ENCODE measurements at places on chromosomes 7 and 10.
A peak's percentile ranks its signal among the peaks of the same experiment; 100 is the strongest.

DNA sequence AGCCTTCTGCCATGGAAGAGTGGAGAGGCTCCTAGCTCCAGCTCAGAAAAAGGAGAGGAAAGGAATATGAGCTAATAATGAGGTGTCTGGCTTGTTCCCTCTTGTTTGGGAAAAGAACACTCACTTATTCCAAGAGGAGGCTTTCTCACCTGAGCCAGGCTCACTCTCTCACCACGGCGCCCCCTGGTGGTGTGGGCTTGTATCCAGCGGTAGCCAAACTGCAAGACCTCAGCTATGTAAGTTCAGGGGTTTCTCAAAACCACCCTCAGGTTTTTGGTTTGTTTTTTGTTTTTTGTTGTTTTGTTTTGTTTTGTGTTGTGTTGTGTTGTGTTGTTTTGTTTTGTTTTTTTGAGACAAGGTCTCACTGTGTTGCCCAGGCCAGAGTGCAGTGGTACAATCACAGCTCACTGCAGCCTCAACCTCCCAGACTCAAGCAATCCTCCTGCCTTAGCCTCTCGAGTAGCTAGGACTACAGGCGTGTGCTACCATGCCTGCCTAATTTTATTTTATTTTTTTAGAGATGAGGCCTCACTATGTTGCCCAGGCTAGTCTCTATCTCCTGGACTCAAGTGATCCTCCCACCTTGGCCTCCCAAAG, 124.0 kb downstream of the TMEM130 start:
- peak; percentile 13 for DNase-seq

DNA sequence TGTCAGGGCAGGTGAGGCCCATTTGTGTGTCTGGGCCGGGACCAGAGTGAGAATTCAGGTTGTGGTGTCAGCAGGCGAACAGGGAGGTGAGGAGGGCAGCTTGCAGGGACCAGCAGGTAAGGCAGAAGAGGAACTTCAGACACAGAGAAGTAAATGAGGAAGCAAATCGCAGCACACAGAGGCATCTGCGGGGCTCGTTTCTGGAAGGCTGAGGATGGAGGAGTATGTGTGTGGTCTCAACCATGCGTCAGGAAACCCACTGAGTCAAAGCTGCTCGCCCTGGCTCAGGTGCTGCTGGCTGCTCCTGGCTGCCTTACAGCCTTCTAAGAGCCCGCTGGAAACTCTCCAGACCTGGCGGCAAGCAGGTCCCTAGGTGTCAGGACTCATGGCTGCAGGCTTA, 26.9 kb upstream of the PITRM1 start:
- DNase-seq: no peak

GRCh38 chr10:1057106-1057657, 997 bp downstream of the WDR37 start:
- no peak for DNase-seq

- DNase-seq: no peak
Observed at GRCh38 chr7:149145031-149145845, 2.0 kb upstream of the ZNF398 start.

DNA sequence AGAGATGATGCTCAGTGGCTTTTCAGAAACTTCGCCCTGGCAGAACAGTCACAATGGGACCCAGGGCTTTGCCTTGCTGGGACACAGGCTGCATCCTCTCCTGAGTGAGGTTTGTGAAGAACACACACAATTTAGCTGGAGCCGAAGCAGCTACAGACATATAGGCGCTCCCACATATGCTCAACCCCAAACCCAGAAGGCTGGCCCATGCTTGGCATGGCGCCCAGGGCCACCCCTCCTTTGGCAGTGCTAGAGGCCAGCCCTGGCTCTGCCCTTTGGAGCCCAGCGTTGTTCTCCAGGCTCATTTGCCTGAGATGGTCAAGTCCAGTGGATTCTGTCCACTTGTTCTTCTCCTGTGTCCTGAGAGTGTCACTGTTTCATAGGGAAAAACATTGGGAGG, 94.4 kb downstream of the WDFY4 start:
- DNase-seq: no peak

DNA sequence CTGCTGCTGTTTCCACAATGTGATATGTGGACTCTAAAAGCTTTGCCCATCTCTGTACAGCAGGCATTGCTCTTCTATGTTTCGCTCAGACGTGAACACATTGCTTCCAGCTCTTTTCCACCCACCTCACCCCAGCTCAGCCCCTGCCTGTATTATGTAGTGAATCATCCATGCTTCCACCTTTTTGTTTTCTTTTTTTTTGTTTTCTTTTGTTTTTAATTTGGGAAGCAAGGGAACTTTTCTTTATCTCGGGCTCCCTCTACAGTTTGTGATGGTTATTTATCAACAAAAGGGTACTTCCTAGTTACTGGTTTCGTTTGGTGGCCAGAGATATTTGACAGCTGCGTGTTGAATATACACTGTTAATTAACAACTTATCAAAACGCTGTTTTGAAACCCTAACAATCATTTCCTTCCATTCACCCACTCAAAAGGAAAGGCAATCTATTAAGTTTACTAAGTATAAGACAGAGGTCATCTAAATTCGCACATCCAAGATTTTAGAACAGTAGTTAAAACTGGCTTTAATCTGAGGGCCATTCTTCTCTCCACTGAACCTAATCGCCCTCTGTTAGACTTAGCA, 127.9 kb upstream of the STK17A start:
- DNase-seq: peak; percentile 30

GRCh38 chr7:30364773-30365172, 80.4 kb downstream of the ZNRF2 start:
- no peak for DNase-seq

- no peak for DNase-seq
Observed at GRCh38 chr7:155815332-155816191, 3.3 kb upstream of the SHH start.

- no peak for DNase-seq
Observed at GRCh38 chr10:33145451-33146188, 187.6 kb upstream of the ITGB1 start.

DNA sequence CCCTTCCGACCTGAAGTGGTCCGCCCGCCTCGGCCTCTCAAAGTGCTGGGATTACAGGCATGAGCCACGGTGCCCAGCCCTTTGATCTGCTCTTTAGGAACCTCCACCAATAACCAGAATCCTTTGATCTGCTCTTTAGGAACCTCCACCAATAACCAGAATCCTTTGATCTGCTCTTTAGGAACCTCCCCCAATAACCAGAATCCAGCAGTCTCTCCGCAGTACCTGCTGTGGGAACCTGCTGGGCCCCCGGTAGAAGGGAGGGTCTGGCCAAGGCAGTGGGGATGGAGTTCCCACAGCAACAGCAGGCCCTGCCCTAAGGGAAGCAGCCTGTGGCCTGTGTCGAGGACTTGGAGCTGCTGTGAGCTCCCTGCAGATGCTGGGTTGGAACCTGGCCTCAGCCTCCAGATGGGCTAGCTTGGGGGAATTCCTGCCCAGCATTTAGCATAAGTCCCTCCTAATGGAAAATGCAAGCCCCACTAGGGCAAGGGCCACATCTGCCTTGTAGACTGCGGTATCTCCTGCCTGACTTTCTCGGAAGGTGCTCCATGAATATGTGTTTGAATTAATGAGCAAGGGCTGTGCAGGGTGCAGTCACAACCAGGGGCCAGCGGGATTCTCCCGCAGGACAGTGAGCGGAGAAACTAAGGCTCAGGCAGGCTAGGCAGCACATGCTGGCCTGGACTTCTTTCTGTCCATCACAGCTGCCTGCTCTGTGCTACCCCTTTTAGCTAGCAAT, 165.8 kb downstream of the UBE2H start:
- DNase-seq: peak; percentile 95

GRCh38 chr7:6182993-6183392, 89.4 kb downstream of the CYTH3 start:
- DNase-seq: no peak

GRCh38 chr7:19982841-19983835, 209.7 kb upstream of the TMEM196 start:
- peak; percentile 24 for DNase-seq

DNA sequence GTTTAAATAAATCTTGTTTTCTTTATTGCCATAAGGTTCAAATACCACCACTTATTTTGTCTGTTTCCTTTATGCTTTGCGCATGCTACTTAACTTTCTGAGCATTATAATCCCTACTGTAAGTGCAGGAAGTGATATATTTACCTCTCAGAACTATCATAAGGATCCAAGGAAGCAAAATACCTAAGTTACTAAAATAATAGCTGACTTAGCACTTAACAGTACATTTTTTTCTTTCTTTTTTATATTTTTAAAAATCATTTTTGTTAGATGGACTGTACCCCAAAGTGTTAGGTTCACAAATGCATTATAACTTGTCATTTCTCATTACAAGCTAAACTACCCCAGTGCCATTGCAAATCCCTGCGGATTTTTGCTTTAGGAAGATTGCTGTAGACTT, 663.8 kb downstream of the SUGCT start:
- DNase-seq: no peak

DNA sequence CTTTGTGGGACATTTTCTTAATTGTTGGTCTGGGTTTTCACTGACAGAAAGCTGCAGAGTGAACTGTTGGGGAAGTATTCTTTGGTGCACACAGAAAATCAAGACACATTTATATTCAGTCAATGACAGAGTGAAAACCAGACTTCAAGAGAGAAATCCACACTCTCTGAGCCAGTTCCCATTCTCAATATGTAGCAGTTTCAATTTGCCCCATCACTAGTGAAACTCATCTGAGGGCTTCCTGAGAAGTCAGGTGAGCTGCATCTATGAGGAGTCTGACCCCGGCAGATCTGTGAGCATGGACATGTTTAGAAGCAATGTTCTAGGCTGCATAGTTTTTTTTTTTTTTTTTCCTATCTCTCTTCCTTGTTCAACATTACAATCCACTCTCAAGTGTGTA, 163.7 kb upstream of the AHR start:
- DNase-seq: no peak

DNA sequence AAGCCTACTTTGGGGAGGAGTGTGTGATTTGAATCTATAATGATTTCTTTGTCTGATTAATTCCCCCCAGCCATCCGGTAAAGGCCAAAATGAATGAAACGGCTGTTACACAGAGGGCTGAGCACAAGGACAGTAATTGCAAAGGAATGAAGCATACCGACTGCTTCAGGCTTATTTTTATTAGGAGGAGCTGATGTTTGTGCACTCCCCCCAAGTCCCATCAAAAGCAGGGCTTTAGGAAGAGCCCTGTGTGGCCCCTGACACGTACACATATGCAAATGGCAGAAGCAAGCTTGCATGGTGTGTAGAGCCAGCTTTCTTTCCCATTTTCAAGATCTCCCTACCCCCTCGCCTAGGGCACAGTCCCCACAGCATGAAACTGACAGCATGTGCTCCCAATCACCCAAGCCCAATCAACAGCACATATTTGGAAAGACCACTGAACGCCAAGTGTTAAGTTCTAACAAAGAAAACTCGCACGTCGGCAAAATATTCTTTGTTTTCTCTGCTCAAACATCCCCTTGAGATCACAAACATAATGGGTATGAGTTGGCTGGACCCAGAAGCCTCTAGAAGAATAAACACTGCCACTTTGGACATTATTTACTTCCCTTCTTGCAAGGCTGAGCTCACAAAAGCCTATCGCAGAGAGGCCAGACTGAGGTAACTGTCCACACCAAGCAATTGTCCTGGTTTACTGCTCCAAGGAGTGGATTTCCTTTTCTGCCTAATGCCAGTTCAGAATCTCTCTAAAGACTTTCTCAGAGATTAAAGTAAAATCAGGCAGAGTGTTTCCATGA, 143.0 kb downstream of the CUBN start:
- DNase-seq: no peak

GRCh38 chr10:114928818-114929217, 9.2 kb upstream of the TRUB1 start:
- DNase-seq: no peak

GRCh38 chr10:484925-485661, 204.4 kb downstream of the DIP2C start:
- no peak for DNase-seq

DNA sequence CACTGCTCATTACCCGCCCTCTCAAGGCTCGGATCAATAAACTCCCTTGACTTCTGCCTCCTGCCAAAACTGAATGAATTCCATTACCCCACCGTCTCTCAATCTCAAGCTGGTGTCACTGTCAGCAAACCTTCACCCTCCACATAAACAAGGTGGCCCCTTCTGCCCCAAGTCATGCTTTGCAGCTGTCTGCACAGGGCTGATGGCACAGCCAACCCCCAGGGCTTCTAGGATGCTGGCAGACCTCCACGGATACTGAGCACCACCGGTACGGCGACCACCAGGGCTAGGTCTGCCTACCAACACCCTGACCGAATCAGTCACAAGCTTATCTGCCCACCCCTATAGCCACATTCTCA, 46.1 kb downstream of the PARD3 start:
- DNase-seq: no peak

GRCh38 chr7:7134046-7134445, 48.3 kb upstream of the C1GALT1 start:
- DNase-seq: no peak

All from NCI-H524 (cell line).